GM23248 (cell line): ENCODE measurements at places on chromosomes 5 and 9. TPM values are rescaled to one million over a fixed set of nuclear protein-coding genes. Genes with fewer than 3 reads are reported as not detected.

- H3K4me1 ChIP-seq, result 0 out of 2 replicates have a peak, but pooled peaks cover 4% of the 10 kb centered on the region
- H3K4me3 ChIP-seq, result no peak overlapping the region
- H3K36me3 ChIP-seq, result no peaks in the 10 kb centered on the region
- DNase-seq, result peak; percentile 17
- H3K27ac ChIP-seq, result no peak overlapping the region
These were observed 89.3 kb downstream of the ZCCHC7 start for GRCh38 chr9:37209431-37210386.

DNA sequence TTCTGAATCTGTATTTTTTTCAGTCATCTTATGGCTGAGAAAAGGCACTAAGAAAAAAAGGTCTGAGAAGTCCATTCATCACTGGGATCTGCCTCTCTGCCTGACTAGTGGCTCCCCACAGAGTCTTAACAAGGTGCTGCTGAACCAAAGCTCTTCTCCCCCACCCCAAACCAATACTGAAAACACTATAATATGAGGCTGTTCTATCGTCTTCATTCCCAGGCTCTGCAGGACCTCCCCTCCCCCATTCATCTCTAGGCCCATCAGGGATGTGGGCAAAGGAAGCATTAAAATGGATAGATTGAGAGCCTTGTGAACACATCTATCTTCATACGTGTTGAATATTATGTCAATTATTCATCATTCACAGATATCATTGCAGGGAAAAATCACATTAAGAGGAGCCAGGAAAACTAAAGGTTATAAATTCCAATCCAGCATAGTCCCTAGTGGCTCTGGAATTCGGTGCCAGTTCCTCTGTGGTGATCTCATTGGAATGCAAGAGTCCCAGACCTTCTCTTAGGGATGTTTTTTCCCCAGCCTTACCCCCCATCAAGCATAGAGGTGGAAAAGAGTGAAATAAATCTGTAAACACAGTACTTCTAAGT is 44.3 kb upstream of the GPR151 start:
- no peak overlapping the region for H3K4me3 ChIP-seq
- H3K36me3 ChIP-seq, result no peaks in the 10 kb centered on the region
- 0 out of 2 replicates have a peak, but pooled peaks cover 3% of the 10 kb centered on the region for H3K27me3 ChIP-seq
- H3K4me1 ChIP-seq, result peaks cover 9% of the 10 kb centered on the region

- no peak overlapping the region for H3K4me3 ChIP-seq
- no peaks in the 10 kb centered on the region for H3K36me3 ChIP-seq
- H3K27me3 ChIP-seq, result no peaks in the 10 kb centered on the region
- no peak overlapping the region for H3K27ac ChIP-seq
These were observed 82.6 kb downstream of the GALNT10 start for GRCh38 chr5:154273028-154273617.

DNA sequence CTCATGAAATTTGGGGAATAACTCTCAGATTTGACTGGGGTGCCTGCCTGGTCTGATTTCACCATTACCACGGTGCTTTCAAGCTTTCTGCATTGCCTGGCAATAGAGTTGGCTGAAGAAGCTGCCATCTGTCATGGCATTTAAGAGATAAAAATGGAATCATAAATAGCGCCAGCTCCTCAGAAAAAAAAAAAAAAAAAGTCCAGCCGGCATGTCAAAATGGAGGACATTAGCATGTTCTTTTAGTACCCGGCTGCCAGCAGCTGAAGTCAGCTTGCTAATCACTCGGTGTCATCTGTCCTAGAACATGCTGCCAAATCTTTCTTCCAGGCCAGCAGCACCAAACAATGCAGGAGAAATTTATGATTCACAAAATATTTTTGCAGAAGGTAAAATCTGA is 57.7 kb upstream of the CER1 start:
- no peaks in the 10 kb centered on the region for H3K4me1 ChIP-seq
- no peaks in the 10 kb centered on the region for H3K27me3 ChIP-seq
- DNase-seq, result no peak
- H3K27ac ChIP-seq, result no peak overlapping the region
- no peak overlapping the region for H3K4me3 ChIP-seq

DNA sequence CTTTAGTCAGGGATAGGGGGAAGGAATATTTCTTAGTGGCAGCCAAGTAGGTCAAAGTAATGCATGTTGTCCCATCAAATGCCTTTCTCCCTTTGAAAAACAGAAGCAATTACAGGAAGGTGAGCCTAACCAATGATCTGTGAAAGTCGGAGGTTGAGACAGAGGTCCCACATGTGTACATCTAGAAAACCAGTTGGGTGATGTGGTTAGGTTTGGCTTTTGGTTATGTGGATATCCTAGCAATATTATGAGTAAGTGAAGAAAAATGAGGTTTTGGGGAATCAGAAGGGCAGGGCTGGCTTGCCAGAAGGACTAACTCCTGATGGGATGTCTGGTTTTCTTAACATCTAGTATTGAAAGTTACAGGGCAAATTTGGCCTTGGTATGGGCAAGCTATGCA is 63.4 kb upstream of the PALM2AKAP2 start:
- peak; percentile 15 for DNase-seq
- H3K27me3 ChIP-seq, result 0 out of 2 replicates have a peak, but pooled peaks cover 17% of the 10 kb centered on the region
- no peaks in the 10 kb centered on the region for H3K4me1 ChIP-seq
- H3K4me3 ChIP-seq, result no peak overlapping the region
- H3K27ac ChIP-seq, result no peak overlapping the region

GRCh38 chr5:131167615-131168014 is 2.6 kb upstream of the HINT1 start:
- no peaks in the 10 kb centered on the region for H3K36me3 ChIP-seq
- no peak overlapping the region for H3K4me3 ChIP-seq
- H3K27ac ChIP-seq, result no peak overlapping the region
- no peaks in the 10 kb centered on the region for H3K27me3 ChIP-seq
- no peak for DNase-seq

DNA sequence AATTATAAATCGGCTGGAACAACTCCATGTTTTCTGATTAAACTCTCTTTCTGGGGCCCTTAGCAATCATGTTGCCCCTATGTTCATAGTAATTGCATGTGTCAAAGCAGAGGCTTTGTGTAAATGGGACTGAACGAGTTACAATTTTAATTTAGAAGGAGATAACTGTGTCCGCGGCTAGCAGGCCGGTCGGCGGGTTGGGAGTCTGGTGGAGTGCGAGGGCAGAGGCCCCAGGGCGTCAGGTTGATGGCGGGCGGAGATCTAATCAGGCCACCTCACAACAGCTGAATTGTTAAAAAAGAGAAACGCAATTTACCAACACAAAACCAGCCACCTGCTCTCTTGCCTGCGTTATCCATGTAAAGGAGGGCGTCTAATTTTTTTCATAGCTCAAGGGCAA is 134.9 kb upstream of the LPCAT1 start:
- H3K27ac ChIP-seq, result no peak overlapping the region
- no peaks in the 10 kb centered on the region for H3K36me3 ChIP-seq
- no peak overlapping the region for H3K4me3 ChIP-seq
- DNase-seq, result no peak
- H3K4me1 ChIP-seq, result no peaks in the 10 kb centered on the region
- peaks cover 28% of the 10 kb centered on the region for H3K27me3 ChIP-seq

The GCNT1 gene
- total RNA-seq, result 8.5 and 26.3 TPM in 2 replicates
